Spinal cord (tissue), 10 donors: ENCODE measurements at places on chromosomes 6 and 20.

DNA sequence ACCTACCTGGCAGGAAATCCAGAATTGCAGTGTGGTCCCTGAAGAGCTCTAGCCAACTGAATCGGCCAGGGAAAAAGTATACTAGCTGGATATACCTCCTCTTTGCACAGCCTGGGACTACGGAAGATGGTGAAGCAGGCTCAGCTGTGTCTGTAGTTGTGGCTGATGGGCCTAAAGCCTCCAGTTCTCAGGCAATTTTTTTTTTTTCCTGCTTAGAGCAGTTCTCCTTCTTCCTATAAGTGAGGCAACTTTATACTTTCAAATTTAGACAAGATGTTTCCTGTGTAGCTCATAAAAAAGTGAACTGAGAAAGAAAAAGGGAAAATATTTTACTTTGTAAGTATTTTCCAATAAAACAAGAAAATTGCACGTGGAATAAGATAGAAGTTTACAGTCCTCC, 172.9 kb downstream of the CARMIL1 start:
- no peak for DNase-seq

GRCh38 chr6:170405311-170405975, 98.9 kb downstream of the FAM120B start:
- DNase-seq = no peak

DNA sequence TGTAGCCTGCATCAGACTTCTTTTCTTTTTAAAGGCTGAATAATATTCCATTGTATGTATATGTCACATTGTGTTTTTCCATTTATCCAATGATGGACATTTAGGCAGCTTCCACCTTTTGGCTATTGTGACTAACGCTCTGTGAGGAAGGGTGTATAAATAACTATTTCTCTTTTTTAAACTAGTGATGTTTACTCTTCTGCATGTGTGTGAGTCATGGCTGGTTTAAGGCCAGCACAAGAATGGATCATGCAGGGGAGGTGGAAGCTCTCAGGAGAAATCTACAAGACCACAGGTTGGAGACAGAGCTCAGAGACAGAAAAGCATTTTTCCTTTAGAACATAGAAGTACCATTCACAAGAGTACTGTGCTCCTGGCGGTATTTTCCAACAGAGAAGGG, 307.2 kb downstream of the SOX4 start:
- DNase-seq = no peak

DNA sequence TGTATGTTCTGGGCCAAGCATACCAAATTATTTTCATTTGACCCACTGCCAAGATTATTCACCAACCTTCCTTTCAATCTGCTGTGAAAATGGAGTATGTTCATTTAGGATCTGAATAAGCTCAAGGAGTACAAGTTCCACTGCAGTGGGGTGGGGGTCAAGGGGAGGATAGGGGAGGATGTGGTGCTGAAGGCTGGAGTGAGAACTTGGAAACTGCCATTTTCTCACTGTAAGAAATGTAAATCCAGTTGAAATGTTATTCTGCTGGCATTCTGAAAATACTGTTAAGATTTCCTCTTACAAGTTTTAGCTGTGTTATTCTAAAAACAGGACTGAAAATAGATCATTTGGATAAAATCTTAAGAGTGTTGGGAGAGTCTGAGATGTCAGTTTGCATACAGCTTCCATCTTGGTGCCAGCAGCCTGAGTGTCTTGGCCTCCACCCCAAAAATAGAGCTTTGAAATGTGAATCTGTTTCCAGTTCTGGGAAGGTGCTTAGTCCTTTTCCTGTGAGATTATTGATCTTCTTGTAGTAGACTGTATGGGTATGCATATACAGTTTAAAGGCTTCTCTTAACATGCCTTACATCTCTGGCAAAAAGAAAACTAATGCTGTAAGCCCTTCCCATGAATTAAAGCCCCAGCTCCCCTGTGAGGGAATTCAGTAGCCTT, 84.3 kb downstream of the CTNNBL1 start:
- no peak for DNase-seq

- no peak for DNase-seq
These were observed 3.5 kb downstream of the PIGT start for GRCh38 chr20:45419188-45420091.

GRCh38 chr20:39877788-39878187, 811.2 kb downstream of the MAFB start:
- no peak for DNase-seq

DNA sequence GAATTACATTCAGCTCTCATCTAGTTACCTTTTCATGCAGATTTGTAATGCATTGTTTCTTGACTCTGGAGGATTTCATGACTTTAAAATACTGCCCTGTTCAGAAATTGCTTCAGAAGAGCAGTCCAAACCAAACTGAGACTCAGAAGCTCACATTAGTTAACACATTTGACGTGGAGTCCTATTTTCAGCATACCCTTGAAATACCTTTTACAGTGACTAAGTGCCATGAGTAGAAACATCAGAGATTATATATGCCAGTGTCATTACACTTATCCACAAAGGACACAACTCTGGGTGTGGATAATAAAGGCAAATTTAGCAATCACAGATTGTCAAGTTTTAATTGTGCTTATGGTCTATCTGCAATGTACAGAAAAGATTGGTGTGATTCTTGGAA, 459.6 kb downstream of the FRK start:
- DNase-seq = no peak

GRCh38 chr6:143697076-143697800, 19.5 kb downstream of the PHACTR2 start:
- DNase-seq = no peak

DNA sequence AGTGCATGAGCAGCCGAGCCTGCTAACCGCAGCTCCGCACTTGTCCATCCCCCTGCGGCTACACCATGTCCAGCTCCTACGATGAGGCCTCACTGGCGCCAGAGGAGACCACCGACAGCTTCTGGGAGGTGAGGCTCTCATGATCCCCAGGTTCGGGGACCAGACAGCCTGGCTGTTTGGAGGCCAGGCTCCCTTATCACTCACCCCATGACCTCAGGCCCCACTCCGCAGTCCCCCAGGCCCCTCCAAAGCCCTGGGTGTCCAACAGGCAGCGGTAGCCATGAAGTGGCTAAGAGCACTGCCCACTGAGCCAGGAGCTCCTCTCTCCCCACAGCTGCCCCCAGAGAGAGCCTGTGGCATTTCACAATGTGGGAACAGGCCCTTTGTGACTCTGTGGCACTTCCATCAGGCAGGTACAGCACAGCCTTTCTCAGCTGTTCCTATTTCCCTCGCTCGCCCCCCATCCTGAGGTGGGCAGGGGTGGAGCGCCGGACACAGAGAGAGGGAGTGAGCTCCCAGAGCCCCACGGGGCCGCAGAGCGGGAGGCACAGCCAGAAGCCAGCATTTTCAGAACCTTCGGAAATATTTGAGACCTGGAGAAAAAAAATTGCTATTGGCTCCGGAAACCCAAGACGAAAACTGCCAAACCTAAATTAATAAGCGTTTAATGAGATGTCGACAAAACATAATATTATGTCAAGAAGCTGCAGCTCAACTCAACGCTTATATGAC, 29.7 kb downstream of the SPDEF start:
- DNase-seq = peak; percentile 44
